Panc1 (cell line): ENCODE measurements at places on chromosomes 16 and 17.

DNA sequence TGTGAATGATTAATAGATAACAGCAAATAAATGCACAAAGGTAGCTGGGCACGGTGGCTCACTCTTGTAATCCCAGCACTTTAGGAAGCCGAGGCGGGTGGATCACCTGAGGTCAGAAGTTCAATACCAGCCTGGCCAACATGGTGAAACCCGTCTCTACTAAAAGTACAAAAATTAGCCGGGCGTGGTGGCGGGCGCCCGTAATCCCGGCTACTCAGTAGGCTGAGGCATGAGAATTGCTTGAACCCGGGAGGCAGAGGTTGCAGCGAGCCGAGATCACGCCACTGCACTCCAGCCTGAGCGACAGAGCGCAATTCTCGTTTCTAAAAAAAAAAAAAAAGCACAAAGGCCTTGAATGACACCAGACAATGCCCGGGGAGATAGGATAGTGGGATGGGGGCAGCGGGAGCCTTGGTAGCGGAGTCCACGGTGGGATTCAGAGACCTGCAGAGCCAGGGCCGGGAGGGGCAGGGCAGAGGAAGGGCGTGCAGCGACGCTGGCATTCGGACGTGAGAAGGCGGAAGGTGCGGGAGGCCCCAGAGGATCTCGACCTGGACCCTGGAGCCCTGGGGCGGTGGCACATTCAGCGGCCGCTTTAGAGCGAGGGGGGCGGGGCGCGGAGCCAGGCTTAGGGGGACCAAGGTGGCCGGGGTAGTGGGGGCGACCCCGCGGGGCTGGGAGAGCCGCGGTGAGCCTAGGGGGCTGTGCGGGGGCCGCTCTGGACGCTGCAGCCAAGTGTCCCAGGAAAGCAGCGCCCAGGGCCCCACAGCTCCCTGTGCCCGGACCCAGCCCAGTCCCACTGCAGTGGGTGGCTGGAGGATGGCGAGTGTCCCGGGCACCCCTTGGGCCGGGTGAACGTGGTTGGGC lies 999 bp upstream of the FLYWCH2 start:
- no peak for DNase-seq

DNA sequence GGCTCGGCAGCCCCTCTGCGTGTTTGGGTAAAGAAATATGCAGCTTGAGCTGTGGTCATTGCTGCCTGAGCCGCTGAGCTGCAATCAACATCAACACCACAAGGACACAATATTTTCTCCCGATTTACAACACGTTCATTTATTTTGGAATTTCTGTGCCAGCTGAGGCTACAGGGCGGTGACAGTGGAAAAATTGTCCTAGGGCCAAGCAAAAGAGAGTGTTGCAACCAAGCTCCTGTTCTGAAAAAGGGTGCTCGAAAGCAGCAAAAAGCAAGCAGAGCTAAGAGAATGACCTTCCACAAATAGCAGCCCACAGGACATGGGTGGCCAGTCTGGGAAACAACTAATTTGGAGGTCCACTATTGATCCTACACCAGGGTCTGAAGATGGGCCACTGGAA lies 35.4 kb upstream of the NOG start:
- no peak for DNase-seq

DNA sequence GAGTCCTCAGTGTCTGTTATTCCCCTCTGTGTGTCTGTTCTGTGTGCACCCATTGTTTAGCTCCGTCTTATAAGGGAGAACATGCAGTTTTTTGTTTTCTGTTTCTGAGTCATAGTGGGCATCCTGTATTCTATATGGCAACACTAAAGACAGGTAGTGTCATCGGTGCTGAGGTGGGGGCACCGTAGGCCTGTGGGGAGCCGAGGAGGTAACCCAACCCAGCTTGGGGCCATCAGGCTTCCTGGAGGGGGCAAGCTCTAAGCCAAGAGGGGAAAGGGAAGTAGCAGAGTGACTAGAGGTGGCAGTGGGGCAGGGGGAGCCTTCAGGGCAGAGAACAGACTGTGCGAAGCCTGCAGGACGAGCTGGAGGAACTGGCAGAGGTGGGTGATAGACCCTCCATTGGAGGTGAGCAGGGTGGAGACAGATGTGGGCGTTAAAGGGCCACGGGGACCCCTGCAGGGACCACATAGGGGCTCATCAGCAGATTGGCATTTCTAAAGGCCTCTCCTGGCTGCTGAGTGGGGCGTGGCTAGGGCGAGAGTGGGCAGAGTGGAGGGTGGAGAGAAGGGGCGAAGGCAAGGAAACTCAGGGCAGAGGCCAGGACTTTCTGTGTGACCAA lies 36.5 kb downstream of the CPNE2 start:
- no peak for DNase-seq

GRCh38 chr17:12646761-12647422 lies 18.8 kb upstream of the MYOCD start:
- no peak for DNase-seq

GRCh38 chr17:18158022-18158600 lies 25.5 kb upstream of the ALKBH5 start:
- no peak for DNase-seq

GRCh38 chr16:57021757-57022156 lies 32.4 kb downstream of the NLRC5 start:
- DNase-seq: no peak

- peak; percentile 46 for DNase-seq
Measured at GRCh38 chr17:68318103-68318991, 27.1 kb downstream of the ARSG start.

GRCh38 chr17:13353590-13353989 lies 248.1 kb downstream of the HS3ST3A1 start:
- DNase-seq: no peak

GRCh38 chr17:30922235-30923030 lies 688 bp downstream of the ADAP2 start:
- no peak for DNase-seq

DNA sequence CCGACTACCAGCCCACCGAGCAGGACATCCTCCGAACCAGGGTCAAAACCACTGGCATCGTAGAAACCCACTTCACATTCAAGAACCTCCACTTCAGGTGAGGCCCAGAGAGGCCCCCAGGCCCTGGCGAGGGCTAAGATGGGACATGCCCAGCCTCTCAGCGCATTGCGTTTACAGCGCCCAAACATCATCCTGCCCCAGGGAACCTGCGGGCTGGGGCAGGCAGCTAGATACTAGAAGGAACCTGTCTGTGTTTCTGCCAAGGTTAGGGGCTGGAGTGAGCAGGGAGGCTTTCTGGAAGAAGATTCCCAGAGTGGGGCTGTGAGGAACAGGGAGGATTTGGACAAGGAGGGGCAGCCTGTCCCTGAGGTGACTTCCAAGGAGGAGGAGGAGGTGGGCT lies 90.6 kb downstream of the AMFR start:
- no peak for DNase-seq

GRCh38 chr16:27720731-27721530 lies 171.0 kb downstream of the KATNIP start:
- DNase-seq: no peak

GRCh38 chr16:86836503-86837129 lies 258.3 kb downstream of the FOXL1 start:
- DNase-seq: no peak

GRCh38 chr17:27986805-27987684 lies 55.4 kb upstream of the NLK start:
- no peak for DNase-seq

DNA sequence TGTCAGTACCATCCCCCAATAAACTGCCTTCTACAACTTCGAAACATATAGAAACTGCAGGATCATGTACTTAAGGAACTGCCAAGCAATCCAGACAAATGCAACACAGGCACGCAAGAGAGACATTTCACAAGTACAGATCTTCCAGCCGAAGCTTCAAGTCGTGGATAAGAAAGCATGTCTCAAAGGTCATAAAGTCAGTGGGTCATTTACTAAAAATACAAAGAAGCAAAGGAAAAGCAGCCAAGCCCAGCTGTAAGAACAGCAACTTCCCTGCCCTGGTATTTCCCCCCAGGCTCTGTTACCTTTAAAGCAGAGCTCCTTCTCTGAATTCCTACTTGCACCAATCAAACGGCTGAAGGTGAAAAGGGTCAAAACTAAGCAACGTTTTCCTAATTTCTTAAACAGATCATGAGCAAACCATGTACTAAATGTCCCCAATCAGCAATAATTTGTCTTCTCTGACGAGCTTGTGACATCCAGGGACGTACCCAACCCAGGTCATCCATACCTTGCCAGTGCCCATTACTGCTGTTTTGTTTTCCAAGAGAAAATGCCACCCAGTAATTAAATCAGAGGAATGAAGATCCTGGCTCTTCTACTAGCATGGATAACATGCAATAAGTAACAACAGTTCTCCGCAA lies 1.7 kb downstream of the AKTIP start:
- no peak for DNase-seq

DNA sequence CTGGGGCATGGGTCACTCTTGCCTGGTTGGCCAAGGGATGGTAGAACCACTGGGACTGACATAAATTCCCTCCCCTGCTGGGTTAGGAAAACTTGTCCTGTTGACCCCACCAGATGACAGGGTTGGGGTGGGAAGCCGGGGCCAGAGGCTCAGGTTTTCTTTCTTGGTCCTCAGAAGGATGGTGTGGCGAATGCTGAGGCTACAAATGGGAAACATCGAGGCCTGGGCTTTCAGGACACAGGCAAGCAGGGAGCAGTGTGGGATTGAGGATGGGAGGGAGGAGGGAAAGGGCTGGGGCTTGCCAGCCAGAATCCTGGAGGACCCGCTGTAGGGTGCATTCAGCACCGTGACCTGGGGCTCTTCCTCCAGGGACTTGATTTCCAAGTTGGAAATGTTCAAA lies 14.5 kb upstream of the PLEKHG4 start:
- DNase-seq: no peak

DNA sequence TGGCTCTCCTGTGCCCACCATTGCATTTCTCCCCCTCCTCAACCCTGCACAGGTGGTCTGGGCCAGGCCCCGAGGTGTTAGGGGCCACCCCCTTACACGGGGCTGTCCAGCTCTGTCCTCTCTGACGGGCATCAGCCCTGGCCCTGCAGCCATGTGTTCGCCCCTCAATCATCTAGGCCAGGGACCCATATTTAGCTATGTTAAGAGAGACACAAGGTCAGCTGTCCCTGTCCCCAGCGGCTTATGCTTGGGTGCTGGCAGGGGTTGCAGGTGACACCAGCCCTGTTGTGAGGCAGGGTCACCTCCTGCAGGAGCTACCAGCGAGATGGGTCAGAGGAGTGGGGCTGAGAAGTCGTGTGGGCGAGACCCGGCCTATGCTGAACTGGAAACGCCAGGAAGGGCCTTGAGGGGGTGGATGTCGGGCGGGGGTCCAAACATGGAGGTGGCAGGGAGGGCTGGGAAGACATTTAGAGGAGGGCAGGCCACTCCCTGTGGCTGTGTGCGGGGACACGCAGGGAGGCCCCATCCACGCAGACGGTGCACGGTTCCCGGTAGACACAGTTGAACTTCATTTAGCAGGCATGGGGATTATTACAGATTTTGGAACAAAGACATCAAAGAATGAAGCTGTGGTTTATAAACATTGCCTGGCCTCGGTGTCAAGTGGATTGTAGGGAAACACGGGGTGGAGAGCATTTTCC lies 133.2 kb upstream of the CHMP6 start:
- DNase-seq: no peak

DNA sequence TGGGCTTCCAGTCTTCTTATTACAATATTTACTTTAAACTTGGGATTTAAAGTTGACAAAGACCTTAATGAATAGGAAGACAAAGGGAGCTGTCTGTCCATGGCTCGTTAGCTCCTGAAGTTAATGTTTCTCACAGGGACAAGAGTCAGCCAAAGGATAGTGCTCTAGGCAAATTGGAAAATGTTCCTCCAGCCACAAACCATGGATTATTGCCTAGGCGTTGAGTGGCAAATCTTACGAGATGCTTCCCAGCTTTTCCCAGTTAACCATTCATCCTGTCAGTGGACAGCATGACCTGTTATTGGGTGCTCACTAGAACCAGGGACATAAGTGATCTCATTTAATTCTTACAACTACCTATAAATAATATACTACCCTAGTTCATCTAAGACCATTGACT lies 3.6 kb downstream of the TEX2 start:
- no peak for DNase-seq

DNA sequence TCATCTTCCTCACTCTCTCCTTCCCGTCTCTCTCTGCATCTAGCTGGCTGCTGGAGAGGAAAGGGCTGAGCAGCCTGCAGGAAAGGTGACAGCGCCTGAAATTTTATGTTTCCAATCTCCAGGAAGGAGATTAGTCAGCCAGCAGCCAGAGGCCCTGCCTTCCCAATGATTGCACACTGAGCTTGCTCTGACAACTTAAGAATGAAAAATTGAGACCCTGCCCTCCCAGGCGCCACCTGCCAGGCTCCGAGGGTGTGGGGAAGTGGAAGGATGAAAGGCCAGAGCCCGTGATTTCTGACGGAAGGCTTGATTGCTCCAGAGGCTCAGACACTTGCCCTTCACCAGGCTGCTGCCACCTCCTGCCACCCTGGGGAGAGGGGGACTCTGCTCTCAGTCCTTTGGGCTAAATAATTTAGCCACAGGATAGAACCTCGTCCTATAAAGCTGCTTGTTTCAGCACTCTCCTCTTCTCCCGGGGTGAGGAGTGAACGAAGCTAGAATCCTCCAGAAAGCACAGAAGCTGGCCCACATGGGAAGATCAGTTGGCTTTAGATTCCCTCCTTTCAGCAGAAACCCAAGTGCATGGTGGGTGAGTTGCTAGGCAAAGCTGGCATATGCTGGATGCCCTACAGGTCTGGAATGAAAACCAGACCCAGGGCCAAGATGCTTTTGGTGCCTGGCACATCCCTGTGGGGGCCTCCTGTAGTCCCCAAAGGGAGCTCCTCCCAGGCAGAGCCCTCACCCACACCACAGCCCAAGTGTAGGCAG lies 33.5 kb downstream of the GRIN2C start:
- DNase-seq: no peak

- no peak for DNase-seq
Measured at GRCh38 chr16:85620374-85620773, 7.3 kb downstream of the GSE1 start.

- no peak for DNase-seq
Measured at GRCh38 chr16:75624921-75625334, 1.8 kb upstream of the ADAT1 start.

DNA sequence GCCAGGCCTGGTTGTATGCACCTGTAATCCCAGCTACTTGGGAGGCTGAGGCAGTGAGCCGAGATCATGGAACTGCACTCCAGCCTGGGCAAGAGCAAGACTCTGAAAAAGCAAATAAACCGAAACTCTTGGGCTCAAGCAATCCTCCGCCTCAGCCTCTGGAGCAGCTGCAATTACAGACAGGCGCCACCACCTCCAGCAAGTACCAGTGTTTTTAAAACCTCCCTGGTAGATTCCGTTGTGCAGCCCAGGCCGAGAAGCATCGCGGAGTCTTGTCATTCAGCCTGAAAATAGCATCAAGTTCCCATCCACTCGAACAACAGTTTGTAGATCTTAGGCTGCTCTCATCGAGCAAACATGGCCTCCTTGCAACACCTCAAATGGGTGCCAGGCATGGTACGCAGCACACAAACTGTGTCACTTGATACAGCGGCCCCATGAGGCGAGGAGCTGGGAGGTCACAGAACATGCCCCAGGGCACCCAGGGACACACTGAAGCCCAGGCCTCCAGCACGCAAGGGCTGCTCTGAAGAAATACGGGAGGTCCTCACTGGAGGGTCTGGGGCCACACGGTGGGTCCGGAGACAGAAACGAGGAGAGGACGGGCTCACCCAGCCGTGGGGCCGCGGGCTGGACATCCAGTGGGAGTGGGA lies 18.1 kb downstream of the TMC6 start:
- DNase-seq: no peak

GRCh38 chr17:50642722-50643656 lies 8.3 kb downstream of the ABCC3 start:
- DNase-seq: no peak

GRCh38 chr17:44677136-44677535 lies 12.4 kb downstream of the CCDC43 start:
- DNase-seq: no peak

- DNase-seq: no peak
Measured at GRCh38 chr17:204427-205147, 23.1 kb upstream of the DOC2B start.
